ENCODE measurements at places on chromosomes 4 and X.

- no peak for DNase-seq
Observed at GRCh38 chr4:48909697-48910096, 3.1 kb upstream of the OCIAD2 start.

DNA sequence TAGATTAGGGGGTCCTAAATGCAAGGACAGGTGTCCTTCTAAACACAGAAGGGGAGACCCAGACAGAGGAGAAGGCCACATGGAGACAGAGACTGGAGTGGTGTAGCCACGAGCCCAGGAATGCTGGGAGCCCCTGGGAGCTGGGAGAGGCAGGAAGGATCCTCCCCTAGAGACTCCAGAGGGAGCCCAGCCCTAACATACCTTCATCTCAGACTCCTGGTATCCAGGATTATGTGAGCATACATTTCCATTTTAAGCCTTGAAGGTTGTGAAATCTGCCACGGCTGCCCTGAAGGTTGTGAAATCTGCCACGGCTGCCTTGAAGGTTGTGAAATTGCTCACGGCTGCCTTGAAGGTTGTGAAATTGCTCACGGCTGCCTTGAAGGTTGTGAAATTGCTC, 148.4 kb downstream of the ASMT start:
- no peak for DNase-seq

- no peak for DNase-seq
Observed at GRCh38 chrX:43949669-43950068, 23.5 kb downstream of the NDP start.

GRCh38 chr4:88989990-88990389, 67.0 kb downstream of the FAM13A start:
- DNase-seq = no peak

DNA sequence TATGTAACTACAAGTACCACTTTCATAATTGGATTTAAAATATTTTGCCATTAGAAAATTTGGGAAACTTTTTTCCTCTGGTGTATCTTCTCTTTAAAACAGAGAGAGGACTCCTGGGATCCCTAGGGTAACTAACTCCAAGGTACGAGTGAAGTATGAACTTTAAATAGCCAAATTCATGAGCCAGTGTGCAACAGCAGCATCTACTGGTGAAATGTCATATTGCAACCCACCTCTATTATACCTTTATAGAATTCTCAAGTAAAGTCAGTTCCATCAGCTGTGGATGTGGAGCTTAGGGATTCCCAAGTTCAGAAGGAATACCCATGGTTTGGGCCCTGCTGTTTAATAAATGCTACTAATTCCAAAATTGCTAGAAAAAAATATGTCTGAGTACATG, 282.7 kb upstream of the TAPT1 start:
- DNase-seq = no peak

DNA sequence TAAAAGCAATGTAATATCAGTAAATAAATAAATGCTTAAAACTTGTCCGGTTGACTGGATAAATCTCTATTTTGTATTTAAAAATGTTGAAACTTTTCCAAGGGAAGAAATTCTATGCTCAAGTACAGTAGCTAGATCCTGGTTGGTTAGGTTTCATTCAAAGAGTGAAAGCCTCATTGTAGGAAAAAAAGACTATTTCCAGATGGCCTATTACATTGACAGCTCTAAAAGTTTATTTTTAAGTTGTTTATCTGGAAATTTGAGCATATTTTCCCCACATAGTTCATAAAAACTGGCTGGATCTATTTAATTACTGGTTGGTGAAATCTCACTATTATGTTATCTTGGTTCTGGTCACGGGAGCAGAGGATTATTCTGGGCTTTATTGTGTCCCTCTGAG, 38.0 kb downstream of the FRAS1 start:
- no peak for DNase-seq

DNA sequence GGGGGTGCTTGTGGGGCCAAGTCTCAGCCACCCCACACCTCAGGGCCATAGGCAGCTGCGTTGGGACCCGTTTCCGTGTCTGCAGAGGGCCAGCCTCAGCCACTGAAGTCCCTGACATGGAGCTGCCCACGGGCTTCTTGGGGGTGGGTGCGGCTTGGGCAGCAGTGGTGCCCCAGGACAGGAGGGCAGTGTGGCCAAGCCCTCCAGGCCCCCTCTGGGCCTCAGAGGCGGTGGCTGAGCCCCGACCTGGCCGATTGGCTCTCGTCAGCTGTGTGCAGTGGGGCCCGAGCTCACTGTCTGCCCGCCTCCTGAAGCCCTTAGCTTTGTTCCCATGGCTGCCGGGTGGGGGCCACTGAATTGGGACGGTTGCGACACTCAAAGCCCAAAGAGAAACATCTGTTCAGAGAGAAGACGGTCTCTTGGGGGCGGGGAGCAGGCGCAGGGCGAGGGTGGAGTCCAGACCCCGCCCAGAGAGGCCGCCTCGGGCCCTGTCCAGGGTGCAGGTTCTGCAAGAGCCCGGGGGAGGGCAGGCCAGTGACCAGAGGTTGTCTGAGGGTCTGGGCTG, 9.1 kb downstream of the FGFR3 start:
- no peak for DNase-seq

GRCh38 chr4:123297836-123298235, 98.8 kb upstream of the SPRY1 start:
- no peak for DNase-seq

- no peak for DNase-seq
Observed at GRCh38 chr4:187236209-187236890, 512.7 kb upstream of the FAT1 start.

DNA sequence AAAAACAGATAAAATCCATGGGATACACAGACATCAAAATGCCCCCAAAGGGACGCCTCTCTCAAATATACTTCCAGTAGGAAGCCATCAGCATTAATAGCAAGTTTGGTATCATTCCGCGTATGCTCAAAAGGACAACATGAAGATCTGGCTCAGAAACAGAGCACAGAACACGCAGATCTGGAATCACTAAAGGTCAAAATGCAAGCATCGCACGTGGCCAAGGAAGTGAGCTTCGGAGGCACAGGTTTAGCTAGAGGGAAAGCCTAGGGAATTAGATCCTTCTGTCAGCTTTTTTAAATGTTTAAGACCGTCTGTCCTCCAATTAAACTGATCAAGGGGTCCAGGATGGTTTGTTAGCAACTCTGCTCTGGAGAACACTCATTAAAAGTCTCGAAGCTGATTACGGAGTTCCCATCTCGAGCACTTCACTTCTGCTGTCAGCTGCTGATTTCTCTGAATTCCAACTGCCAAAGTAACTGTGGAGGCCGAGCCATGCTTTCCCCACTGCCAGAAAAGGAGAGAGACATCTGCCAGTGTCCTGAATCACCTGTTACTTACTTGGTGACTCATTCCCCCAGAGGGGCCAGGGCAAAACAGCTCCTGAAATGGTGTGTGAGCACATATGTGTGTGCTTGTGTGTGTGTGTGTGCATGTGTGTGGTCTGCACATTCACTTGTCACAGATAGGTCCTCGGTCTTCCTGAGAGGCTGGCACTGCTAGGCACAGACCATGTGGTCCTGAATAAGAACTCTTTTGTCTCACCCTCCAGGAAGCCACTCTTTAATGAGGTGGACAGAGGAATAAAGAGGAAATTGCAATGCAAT, 177.7 kb upstream of the PPARGC1A start:
- no peak for DNase-seq

DNA sequence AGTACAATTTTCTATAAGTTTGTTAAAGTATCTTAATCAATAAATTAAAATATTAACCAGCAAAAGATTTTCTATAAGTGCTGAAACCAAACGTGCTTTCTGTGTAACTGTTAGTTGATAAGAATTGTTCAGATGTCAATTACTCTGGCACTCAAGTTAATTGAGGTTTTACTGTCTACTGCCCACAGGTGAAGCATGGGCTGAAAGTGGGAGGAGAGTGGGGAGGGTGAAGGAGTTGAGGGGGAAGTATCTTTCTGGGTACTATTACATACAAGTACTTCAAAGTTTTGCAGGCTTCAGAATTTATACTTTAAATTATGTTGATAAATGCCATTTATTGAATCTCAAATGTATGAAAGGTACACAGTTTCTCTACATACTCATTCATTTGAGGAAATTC, 19.1 kb upstream of the CXCL3 start:
- DNase-seq = no peak

DNA sequence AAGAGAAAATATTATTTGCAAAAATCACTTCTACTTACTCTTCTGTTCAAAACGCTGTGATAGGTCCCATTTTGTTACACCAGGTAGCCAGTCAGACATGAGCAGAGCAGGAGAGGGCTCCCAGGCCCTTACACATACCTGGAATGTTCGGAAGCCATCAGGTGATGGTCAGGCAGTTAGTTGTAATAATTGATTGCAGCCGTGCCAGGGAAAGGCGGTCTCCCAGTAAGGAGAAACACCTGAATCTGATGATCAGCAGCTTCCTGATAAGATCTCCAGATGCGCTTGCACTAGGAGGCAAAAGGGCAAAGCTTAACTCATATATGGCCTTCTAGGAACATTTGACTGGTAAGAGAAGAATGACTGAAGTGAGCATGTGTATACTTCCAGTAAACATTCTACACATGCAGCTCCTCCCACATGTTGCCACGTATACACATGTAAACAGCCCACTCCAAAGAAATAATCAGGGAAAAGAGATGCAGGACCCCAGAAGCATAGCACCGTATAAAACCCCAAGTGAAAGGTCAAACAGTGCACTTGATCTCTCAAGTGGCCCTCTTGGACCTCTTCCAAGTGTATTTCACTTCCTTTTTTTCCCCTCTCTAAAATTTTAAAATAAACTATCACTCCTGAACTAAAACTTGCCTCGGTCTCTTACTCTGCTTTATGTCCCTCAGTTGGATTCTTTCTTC, 1338.0 kb downstream of the FSTL5 start:
- DNase-seq = no peak

- no peak for DNase-seq
Observed at GRCh38 chr4:64361399-64361740, 47.9 kb downstream of the TECRL start.

DNA sequence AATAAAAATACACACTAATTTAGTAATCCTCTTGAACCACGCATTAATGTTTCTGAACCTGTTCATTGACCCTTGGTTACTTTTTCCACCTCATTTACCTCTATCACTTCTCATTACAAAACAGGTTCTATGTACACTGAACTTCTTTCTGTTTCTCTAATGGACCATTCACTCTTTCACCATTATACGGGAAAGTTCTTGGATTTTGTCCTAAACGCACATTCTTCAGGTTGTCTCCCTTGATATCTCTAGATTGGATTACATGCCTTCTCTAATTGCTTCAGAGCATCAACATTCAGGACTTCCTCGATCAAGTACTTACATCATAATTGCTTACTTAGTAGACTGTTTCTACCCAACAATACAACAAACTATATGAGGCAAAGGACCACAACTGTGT, 359.4 kb upstream of the FSTL5 start:
- DNase-seq = no peak

GRCh38 chr4:154490583-154491340, 837 bp downstream of the DCHS2 start:
- peak; percentile 67 for DNase-seq

GRCh38 chr4:41747230-41748055, 1.1 kb downstream of the PHOX2B start:
- DNase-seq = peak; percentile 26

DNA sequence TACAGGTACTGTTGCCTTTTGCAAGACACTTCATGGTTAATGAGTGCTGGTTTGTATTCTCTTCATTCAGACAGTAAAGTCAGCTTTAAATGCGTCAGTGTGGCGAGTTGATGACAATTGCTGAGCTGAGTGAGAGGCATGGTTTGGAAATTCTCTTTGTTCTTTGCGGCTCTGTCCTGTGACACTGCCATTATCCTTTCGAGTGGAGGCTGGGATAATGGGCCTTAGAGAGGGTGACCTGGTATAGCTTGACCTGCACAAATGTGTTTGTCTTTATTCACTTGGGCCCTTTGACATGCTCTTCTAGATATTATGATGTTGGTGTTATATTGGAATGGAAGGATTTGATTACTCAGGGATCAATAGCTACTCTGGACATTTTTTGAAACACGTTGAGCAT, 208.5 kb upstream of the FAT1 start:
- no peak for DNase-seq

- DNase-seq = peak; percentile 17
Observed at GRCh38 chr4:54063229-54063628, 1.2 kb downstream of the CHIC2 start.

- DNase-seq = no peak
Observed at GRCh38 chr4:186942758-186943377, 219.2 kb upstream of the FAT1 start.

- DNase-seq = no peak
Observed at GRCh38 chr4:87835743-87836142, 3.0 kb downstream of the MEPE start.

DNA sequence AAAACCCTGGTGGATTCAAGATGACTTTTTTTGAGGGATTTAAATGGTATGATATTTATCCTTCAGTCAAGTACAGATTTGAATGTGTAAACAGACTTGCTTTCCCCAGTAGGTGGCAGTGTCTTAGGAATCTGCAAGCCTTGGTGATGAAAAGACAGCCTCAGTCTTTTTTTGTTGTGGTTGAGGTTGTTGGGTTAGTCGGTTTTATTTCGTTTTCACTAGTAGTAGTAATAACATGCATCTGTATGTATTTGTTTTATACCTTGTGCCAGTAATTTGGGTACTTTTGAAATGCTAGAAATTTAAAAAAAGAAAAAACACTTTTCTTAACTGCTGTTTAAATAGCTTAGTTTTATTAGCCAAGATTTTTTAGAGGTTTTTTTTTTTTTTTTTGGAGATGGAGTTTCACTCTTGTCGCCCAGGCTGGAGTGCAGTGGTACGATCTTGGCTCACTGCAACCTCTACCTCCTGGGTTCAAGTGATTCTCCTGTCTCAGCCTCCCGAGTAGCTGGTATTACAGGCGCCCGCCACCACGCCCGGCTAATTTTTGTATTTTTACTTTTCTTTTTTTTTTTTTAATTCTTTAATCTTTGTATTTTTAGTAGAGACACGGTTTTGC, 39.2 kb downstream of the COPS4 start:
- DNase-seq = peak; percentile 76

- no peak for DNase-seq
Observed at GRCh38 chr4:38868059-38868960, 704 bp downstream of the FAM114A1 start.

- DNase-seq = no peak
Observed at GRCh38 chr4:70844180-70844579, 4.5 kb upstream of the GRSF1 start.

- no peak for DNase-seq
Observed at GRCh38 chrX:72095370-72095769, 36.3 kb downstream of the RTL5 start.

- no peak for DNase-seq
Observed at GRCh38 chr4:62015043-62015739, 815.1 kb downstream of the ADGRL3 start.

- DNase-seq = no peak
Observed at GRCh38 chrX:76029385-76029784, 143.5 kb upstream of the PBDC1 start.

DNA sequence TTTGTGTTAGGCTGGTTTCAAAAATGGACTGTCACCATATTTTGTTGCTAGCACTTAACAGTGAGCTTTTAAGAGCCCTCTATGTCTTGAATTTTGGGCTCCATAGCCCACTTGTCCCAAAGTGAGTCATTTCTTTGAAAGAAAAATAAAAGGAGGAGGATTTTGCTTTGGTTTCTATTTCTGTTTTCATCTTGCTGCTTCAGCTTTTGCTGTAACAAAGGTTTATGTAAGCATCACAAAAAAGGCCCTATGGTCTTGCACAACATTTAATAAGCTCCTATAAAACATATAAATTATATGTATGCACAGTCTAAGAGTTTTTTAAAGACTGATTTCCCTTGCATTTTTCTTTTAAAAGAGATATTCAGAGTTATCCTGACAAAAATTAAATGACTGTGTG, 105.2 kb downstream of the PHOX2B start:
- no peak for DNase-seq

- DNase-seq = peak; percentile 23
Observed at GRCh38 chr4:125316791-125317524, 2.2 kb downstream of the FAT4 start.

GRCh38 chrX:151793886-151794285, 59.3 kb downstream of the CNGA2 start:
- DNase-seq = no peak
